ENCODE measurements at places on chromosomes 2 and 18.

DNA sequence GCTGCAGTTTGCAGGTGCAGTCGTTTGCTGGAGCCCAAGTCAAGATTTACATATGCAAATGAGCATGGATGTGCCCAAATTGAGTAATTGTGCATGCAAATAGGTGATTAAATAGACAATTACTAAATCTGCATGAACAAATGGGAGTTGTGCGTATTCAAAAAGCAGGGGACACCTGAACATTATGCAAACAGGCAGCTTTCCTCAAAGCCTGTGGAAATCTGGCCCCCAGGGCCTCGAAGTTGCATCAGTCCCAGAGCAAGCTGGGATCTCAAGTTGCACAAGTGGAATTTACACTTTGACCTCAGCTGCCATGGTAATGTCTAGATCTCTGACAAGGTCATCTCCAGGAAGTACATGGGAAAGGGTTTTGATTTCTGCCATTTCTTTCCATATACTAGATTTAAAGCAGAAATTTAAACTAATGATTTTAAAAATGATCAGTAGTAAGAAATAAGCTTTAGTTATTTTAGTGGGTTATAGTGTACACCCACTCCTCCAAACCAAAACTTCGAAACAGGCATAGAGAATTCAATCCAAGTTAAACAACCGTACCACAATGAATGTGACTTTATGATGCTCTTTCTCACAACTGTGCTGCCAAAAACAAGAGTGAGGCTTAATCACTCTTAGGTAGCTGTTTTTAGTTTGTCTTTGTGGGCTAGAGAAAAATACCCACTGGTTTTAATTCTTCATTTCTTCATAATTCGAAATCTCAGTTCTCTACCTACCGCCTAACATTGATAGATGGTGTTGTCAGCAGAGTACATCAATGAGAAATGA lies 110.7 kb downstream of the RND3 start:
- DNase-seq: no peak

DNA sequence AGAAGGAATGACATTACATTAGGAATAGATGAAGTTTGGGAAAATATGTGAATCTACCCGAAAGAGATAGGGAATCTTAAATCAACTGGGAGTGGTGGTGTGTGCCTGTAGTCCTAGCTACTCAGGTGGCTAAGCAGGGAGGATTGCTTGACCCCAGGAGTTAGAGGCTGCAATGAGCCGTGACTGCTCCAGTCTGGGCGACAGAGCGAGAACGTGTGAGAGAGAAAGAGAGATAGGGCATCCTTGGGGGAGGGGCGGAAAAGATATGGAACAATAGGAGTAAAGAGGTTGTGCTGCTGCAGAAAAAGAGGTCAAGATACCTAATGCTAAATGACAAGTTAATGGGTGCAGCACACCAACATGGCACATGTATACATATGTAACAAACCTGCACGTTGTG lies 47.1 kb upstream of the ADAM23 start:
- no peak for DNase-seq

DNA sequence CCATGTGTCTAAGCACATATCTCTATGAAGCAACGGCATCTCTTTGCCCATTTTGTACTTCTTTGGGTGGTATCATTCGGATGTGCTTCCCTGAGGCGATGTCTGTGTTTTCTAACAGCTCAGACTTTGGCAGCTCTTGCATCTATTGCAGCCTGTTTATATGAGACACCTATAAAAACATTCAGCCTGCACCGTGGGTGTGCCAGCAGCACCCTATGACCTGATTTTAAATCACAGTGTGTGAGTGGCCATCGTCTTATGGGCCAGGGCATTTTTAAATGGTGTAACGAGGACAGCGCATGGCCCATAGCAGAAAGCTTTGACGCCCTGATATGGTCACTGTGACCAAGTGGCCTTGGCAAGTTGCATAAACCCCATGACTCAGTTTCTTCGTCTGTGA lies 12.9 kb downstream of the NPAS2 start:
- no peak for DNase-seq

DNA sequence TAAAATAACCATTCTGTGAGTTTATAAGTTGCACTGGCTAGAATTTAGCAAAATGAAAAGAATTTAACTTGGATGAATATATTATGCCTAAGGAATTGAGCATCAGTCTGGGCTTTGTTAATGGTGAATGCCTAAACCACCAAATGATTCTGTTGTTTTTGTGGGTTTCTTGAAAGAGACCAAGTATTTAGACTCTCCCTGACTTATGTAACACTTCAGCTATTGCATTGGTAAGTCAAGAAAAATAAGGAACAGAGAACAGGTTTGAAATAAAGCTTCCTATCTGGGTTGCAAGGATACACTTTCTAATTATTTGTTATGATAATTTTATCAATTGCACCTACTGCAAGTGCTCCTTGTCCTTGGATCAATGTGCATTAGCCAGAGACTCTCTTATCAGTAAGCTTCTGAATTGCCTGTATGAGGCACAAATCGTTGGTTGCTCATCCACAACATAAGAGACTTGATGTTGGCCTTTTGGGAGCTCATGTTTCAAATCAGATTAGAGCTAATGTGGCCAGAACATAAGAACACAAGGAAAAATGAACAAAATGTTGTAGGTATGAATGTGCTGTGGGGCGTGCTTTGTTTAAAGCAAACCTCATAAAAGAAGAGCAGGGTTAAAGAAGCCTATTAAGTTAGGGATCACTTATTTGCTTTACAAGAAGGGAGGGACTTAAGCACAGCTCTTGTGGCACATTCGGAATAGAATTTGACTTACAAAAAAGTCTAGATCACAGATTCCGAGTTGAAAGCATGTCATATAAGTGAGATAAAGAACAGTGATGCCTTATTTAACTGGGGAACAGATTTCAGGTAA lies 37.2 kb downstream of the PRKCE start:
- no peak for DNase-seq

DNA sequence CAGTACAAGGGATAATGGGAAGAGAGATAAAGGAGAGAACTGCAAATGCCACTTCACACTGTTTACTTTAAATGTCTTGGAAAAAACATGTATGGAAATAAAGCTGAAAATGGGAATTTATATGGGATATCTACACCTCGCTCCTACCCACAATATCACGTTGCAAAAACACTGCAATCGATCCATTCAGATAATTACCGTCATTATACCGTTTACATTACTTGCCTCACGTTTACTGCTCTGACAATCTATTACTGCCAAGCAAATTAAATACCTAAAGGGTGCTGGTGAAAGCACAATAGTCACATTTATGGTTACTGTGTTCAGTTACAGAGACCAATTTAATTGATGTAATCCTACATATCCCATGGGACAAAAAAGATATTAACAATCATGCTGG lies 214.7 kb upstream of the LYPD1 start:
- DNase-seq: no peak

DNA sequence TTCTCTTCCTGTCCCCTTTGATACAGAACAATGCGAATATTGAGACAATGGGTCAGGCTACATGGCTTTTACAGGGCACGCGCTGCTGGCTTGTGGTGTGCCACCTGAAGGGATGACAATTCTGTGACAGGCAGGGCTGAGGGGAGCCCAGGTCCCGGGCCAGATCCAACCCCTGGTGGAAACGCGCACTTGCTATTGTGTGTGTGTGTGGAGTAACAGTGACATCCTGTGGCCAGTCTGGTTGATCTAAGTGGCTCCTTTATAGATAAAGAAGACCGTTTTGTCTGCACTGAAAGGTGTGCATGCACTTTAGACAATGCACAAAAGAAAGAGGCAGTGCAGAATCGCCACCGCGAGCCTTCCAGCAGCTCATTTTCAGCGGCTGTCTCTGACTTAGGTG lies 273.6 kb downstream of the HRH4 start:
- no peak for DNase-seq

DNA sequence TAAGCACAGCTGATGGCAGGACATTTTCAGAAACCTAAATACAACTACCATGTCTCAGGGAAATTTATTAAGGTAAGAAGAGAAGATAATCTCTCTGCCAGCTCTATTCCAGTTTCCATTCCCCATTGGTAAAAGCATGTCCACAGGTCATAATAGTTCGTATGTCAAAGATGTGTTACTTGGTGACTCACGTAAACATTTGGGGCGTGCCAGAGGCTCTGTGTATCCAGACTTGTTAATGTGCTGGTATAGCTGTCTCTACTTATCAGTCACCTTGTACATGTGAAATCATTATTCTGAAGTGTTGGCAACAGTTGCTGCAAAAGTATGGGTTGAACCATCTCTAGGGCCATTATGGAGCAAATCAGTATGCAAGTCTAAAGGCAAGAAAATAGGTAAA lies 1345.1 kb downstream of the SUCLG1 start:
- no peak for DNase-seq

GRCh38 chr2:229127471-229127870 lies 143.6 kb downstream of the PID1 start:
- DNase-seq: no peak

DNA sequence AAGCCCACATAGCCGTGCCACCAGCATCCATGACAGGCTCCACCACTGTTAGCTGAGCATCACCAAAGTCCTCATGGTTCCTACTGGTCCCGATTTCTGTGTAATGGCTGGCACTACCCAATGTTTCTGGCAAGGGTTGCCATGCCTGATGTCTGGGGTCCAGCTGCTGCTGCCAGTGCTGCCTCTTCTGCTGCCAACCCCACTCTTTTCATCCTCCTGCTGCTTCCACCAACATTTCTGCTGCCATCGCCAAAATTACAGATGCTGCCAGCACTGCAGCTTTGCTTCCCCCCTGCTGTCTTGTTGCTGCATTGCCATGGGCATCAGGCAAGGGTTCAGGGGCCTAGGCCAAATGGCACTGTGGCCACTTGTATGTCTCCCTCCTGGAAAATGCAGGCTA lies 152.9 kb downstream of the LRRTM1 start:
- no peak for DNase-seq

DNA sequence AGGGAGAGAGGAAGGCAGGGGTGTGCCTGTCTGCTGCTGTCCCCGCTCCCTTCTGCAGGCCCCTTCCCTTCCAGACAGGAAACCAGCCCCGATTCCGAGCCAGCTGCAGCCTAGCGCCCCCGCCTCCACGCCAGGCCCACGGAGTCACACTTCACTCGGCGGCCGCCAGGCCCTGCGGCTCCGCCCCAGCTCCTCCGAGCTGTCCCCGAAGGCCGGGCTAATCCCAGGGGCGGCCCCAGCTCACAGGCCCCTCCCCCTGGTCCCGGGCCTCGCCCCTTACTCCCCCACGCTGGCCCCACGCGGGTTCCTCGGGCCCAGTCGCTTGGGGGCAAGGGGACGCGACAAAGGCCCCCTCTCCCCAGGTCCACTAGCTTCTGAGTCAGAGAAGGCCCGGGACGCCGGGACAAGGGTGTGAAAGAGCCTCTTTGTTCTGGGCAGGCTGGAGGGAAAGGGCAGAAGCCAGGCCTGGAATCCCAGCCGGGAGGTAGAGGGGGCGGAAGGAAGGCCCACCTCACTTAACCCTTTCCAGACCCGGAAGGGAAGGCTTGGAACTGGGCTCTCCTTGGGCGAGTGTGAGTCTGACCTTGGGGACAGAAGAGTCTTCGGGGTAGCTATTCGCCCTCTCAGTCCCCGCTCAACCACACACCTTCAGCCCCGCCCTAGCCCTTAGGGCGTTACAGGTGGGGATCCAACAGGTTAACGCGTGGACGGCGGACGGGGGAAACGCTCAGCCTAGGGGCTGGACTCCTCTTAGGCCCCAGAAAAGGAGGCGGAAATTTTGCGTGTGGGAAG lies 1.2 kb downstream of the RTKN start:
- peak; percentile 87 for DNase-seq

GRCh38 chr2:206642075-206643025 lies at the start of gene FAM237A:
Gene FAM237A, plus strand, starts transcription at chr2:206642487. Its CDS starts 1,750 bp downstream, at chr2:206644237.
- peak; percentile 57 for DNase-seq

GRCh38 chr18:9808295-9809241 lies 77.2 kb upstream of the TXNDC2 start:
- DNase-seq: no peak

DNA sequence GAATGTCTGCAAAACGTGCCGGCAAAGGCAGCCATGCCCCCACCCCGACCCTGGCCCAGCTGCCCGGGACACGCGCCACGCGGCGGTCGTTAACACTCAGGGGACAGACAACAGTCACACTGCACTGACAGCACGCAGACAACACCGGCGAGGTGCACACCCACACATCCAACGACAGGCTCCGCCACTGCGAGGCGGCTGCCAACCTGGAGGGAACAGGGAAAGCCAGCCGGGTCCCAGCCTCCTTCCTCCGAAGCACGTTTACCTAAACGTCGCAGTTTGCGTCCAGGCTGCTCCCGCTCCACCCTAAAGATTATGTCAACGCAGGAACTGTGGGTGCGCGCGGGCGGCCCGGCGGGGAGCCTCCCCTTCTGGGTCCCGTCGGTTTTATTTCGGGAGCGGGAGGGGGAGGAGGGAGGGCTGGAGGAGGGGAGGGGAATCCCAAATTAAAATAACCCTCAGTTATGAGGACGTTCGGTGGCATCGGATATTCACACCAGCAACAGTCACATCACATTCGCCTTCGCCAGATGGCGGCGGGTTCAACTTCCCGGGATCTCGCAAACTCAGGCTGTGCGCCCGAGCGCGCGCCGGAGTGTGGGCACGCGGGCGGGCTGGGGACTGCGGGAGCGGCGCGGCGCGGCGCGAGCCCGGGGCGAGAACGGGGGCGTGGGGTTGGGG lies 644 bp downstream of the PTGR3 start:
- DNase-seq: no peak

DNA sequence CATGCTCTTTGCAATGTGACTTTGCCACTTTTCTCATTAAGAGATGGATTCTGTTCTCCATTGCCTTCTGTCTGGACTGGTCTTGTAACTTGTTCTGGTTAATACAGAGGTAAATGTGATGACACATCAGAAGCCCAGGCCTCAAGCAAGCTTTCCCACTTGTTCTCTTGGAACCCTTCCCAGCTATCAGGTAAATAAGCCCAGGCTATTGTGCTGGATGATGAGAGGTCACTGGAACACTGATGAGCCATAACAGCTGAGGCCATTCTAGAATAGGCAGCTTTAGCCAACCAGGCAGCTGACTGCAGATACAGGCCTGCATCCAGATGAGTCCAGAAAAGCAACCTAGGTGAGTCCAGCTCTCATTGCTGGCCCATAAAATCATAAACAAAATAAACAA lies 1007.0 kb upstream of the ACVR2A start:
- no peak for DNase-seq

GRCh38 chr2:25304321-25304720 lies 37.4 kb downstream of the DNMT3A start:
- no peak for DNase-seq

DNA sequence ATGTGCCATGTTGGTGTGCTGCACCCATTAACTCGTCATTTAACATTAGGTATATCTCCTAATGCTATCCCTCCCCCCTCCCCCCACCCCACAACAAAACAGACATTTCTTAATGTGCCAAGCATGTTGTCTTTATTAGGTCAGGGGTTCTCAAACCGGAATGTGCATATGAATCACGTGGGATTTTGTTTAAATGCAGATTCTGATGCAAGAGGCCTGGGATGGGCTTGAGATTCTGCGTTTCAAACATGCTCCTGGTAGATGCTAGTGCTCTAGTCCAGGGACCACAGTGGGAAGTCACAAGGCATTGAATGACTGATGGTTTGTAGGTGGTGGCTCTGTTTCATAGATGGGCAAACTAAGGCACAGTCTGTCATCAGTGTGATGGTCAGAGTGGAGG lies 184.7 kb downstream of the SMAD7 start:
- DNase-seq: no peak

- DNase-seq: no peak
Measured at GRCh38 chr2:181943411-181944124, 42.1 kb upstream of the PPP1R1C start.

Data from progenitor cell of endocrine pancreas (in vitro differentiated cells).